ENCODE measurements at places on chromosomes 3 and 15. TPM values are rescaled to one million over a fixed set of nuclear protein-coding genes. Genes with fewer than 3 reads are reported as not detected.

DNA sequence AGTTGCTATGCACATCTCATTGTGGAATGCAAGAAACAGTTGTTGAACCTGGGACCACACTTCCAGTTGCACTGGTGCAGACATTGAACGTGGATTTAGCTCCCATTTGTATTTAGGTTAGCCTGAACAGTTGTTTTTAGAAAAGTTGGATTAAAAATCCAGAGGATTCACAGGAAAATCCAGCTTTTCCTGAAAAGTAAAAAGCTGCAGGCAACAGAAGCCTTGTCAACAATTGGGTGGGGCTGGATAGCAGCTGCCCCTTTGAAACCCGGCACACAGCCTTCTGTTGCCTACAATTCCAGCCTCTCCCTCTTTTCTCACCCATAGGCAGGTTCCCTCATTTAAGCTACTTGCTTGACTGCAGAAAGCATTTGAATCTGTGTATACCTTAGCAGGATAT lies 165.3 kb upstream of the TBL1XR1 start:
- DNase-seq = peak; percentile 49

Gene DAPK2
- total RNA-seq = 35.5 TPM

Gene HAPLN3
- 6.7 TPM for total RNA-seq

Gene ZIC1
- total RNA-seq = not detected

GRCh38 chr15:63277038-63277892 lies at the start of gene APH1B:
Gene APH1B (plus strand): TSS chr15:63277605. CDS start chr15:63277624, 19 bp downstream.
- peak; percentile 82 for DNase-seq

GRCh38 chr3:121152573-121152972 lies 244.6 kb downstream of the STXBP5L start:
- DNase-seq = no peak

DNA sequence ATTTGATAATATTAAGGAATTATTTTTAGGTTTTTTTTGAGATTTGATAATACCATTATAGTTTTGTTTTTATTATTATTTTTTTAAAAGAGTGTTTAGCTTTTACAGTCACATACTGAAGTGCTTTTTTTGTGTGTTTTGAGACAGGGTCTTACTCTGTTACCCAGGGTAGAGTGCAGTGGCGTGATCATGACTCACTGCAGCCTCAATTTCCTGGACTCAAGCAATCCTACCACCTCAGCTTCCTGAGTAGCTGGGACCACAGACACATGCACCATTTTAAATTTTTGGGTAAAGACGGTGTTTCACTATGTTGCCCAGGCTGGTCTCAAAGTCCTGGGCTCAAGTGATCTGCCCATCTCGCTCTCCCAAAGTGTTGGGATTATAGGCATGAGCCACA lies 73.0 kb downstream of the SUMF1 start:
- DNase-seq = no peak

DNA sequence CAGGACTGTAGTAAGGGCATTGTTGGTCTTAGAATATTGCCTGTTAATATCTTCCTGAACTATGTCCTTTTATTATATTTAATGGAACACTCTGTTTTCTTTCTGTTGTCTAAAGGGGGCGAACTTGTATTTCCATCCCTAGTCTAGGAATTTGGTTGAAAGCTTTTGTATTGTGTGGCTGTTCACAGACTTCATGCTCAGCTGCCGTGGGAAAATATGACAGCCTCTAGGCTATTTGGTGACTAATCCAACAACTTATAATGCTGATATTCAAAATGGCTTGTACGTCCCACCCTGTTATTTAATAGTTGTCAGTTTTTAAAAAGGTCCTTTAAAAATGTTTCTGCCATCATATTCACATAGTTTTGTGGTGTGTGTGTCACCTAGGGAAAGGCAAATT lies 202.6 kb downstream of the KLHL25 start:
- DNase-seq = no peak

DNA sequence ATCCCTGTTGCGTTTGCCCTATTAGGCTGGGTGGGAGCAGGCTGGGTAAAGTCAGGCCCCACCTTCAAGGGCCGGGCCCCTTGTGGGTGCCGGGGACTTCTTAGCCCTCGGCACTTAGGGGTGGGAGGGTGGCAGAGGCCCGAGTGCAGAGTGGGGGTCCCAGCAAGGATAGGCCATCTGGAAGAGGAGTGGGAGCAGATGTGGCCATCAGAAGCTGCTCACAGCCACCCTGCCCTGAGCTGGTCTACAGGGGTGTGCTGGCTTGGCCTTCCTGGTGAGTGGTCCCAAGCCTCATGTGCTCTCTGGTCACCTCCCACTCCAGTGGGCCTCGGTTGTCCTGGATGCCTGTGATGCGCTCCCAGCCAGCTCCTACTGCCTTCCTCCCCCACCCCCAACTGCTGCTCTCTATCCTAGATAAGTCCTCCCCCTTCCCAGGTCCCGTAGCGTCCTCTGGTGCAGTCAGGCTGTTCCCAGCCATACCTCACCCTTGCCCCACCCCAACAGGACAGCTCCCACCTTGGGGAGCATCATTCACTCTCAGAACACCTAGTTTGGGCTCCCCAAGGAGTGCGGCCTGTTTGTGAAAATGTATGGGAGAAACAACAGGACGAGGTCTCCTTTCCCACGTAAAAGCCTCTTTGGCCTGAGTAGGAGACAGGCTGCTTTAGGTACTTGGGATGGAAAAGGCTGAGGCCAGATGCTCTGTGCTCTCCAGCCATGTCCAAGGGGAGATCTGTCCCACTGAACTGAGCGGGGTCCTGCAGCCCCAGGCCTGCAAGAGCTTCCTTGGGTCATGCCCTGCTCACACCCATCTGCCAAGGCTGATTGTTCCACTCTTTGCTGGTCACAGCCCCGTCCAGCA lies 24.9 kb upstream of the PLXNA1 start:
- DNase-seq = no peak

GRCh38 chr3:146100180-146100579 lies 60.8 kb downstream of the PLOD2 start:
- DNase-seq = no peak

Gene C3orf18
- total RNA-seq = 2.5 TPM

Gene PAQR5
- total RNA-seq = 27.7 TPM

- DNase-seq = no peak
Observed at GRCh38 chr15:71146580-71146982, 31.3 kb downstream of the THSD4 start.

DNA sequence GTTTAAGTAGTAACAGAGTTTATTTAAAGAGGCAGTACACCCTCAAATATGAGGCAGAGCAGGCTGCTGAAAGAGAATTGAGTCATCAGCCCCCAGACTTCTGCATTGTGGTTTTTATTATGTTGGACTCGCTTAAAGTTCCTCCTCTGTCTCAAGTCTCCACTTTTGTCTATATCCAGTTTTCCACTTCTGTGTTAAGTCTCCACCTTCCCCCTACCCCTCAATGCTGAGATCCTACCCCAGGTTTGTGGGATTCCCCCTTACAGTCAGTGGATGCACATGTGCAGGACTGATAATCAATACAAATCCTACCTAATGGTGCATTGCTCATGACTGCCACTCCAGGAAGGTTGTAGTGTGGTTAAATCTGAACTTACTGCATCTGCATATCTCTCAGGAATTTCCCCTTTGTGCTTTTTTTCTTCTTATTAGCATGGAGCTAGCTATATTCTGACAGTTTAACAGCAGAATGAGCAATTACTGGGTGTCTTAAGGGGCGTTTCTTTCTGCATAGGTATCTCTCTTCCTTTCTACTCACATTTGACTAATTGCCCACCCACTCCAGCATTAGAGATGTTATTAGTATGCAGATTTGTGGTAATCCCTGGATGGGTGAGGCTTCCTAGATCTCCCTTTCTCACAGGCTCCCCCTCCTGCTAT lies 11.9 kb upstream of the CD200R1L start:
- peak; percentile 17 for DNase-seq

GRCh38 chr3:146142757-146143156 lies 18.2 kb downstream of the PLOD2 start:
- no peak for DNase-seq

GRCh38 chr15:47824147-47824546 lies 106.8 kb downstream of the SEMA6D start:
- no peak for DNase-seq

GRCh38 chr15:50176869-50177268 lies 5.1 kb upstream of the SLC27A2 start:
- no peak for DNase-seq

- DNase-seq = no peak
Observed at GRCh38 chr3:15428539-15428938, 1.1 kb downstream of the EAF1 start.

Gene TIMP4
- total RNA-seq = 1.2 TPM

GRCh38 chr15:67080900-67081431 lies 15.6 kb downstream of the SMAD3 start:
- DNase-seq = no peak

DNA sequence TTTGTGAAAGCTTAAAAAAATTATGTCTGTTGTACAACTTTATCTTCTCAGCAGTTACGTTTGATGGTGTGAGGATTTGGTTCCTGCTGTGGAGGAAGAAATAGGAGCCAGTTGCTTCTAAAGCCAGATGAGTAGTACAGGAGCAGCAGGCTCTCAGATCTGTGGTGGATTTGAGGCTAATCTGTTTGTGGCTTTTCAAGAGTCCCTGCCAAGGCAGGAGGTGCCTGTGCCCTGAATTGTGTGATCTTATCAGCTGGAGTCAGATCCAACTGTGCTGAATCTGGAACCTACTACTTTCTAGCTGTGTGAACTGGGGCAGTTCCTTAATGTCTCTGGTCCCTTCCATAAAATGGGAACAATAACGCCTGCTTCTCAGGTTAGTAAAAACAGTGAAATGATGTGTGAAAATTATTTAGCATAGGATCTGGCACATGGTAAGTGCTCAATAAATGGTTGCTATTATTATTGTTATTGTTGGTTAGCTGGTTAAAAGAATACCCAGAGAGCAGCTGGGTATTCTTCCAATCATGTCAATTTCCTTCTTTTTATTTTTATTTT lies 7.7 kb downstream of the CLDN11 start:
- no peak for DNase-seq

- DNase-seq = no peak
Observed at GRCh38 chr3:192857260-192857661, 60.4 kb downstream of the MB21D2 start.

Gene SOX14
- total RNA-seq = not detected

Gene PTPRG
- total RNA-seq = 28.9 TPM

- no peak for DNase-seq
Observed at GRCh38 chr3:22476976-22477375, 726.0 kb upstream of the ZNF385D start.

GRCh38 chr3:169759256-169759655 lies 5.6 kb downstream of the TERC start:
- no peak for DNase-seq

Gene CIDEC
- 49.0 TPM for total RNA-seq

DNA sequence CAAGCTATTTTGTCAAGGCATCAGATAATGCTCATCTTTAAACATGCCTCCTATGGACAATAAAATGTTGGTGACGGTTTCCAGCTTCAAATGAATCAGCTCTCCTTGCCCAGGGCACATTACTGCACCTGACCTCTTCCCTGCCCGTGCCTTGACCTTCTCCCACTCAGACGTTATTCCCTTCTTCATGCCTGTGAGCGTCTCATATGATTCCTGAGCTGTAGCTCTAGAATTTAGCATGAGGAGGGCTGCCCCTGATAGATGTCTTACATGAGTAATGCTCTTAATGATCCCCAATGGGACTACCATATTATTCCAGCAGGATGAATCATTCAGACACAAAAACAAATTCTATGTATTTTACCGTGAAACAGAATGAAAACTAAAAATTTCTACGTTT lies 762.7 kb downstream of the ROBO1 start:
- no peak for DNase-seq

DNA sequence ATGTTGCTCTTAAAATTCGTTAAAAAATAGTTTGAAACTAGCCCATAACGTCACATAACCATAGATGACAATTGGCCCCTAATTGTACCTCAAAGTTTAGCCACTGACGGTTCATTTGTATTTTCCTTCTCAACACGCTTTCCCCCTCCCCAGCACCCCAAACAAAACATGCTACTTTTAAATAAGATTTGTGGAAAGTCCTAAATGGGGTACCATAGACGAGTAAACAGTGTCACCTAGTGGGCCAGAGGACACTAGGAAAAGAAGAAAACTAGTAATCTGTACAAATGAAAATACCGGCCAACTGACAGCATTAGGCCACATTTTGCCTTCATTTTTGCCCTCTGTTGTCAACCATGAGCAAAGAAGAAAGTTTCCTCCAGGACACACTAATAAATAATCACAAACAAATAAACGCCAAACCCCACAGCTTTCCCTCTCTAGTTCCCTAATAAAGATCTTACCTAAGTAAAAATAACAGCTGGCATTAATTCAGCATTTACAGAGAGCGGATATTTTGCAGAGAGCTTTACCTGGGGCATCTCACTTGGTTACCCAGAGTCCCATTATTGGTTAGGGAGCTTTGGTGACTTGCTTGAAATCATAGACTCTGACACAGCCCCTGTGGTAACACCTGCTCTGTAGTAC lies 175.1 kb upstream of the ATP11B start:
- peak; percentile 61 for DNase-seq

DNA sequence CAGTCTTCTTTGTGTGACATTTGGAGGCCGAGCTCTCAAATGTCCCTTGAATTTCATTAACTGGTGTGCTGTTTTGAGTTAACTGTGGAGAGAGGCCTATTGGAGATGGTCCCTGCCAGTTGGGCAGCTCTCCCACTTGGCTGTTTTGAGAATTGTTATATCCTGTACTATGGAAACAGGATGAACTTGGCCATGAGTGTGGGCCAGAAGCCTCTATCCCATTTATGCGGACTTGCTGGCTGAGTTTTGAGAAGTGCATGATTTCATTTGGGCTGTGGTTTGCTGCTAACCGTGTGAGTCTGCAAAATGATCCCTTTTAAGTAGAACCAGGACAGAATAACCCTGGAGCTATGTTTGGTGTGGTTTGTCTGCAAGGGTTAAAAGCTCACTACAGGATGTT lies 366.0 kb downstream of the PTPRG start:
- DNase-seq = peak; percentile 30

DNA sequence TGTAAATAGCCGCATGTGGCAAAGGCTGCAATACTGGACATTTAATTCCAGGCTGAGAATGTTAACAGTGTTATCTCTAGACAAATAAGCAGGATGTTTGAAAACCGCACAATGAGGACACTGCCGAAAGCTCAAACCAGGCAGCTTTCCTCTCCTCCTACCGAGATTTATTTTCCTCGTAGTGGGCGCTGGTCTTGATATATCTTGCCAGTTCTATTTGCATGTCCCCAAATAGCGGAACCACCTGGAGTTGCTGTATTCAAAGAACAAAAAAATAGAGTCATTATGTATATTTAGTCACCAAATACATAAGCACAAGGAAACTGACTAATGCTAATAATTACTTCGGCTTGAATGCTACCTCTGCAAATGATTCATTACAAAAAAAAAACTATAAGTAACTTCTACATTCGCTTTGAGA lies 46.5 kb downstream of the CYFIP1 start:
- no peak for DNase-seq

GRCh38 chr15:77827860-77828259 lies 195.1 kb upstream of the LINGO1 start:
- DNase-seq = no peak

DNA sequence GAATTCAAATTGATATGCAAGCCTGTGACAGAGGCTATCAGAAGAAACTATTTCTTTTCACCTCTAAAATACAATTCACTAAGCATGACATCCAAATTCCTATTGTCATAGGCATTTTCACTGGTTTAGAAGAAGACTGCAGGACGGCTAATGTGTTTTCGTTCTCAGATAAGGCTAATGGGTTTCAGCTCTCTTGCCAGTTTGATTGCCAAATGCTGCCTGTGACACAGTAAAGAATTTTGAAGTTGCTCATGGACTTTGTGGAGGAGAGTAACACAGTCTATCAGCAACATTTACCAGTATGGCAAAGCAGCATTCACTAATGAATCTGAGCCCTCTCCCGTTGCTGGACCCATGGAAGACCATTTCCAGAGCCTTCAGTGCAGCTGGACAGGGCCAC lies 948.1 kb downstream of the FHIT start:
- DNase-seq = no peak

All from mucosa of descending colon (tissue), 3 donors.